ENCODE measurements at places on chromosomes 2 and 18.

DNA sequence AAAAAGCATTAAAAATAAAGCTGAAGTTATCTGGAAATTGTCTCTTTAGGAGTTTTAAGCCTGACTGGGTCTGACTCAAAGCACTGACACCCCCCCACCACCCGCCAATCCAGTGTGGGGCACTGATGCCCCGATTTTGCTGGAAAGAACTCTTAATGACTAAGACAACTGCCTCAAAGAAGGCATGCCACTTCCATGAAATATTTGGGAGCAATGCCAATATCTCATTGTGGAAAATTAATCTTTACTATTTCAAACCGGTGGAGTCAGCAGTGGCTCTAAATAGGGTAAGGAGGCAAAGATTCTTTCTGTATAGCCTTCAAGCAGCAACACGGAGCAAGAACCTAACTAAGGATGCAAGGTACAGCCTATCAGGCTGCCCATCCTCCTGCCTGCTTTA, 4.5 kb downstream of the FKBP7 start:
- no peak for DNase-seq

GRCh38 chr18:2971741-2972552, 41.0 kb downstream of the LPIN2 start:
- DNase-seq = no peak

DNA sequence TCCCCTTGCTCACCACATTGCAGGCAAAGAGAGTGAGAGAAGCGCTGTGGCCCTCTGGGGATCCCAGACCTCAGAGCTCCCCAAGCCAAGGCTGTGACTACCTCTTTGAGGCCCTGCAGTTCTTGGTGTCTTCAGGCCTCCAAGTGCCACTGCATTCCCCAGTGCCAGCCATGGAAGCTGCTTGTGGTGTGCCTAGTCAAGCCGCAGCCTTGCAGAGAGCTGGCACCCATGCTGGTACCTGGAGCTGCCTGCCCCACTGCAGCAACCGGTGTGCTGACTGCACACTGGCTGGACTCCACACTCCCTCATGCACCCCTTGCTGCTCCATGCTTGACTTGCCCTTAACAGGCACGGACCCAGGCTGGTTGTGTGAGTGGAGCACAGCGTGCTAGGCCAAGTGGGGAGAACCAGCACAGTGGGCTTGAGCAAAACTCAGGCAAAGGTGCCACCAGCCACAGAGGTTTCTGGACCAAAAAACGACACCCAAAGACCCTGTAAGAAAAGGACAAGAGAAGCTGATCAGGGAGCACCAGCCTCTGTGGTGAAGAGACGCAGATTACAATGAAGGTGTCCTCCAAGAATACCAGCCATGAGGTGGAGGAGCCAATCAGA, 113.5 kb upstream of the TMEM18 start:
- no peak for DNase-seq

- no peak for DNase-seq
Observed at GRCh38 chr18:78151234-78151633, 828.4 kb upstream of the SALL3 start.

GRCh38 chr2:138060301-138060635, 96.0 kb downstream of the HNMT start:
- DNase-seq = no peak

- DNase-seq = no peak
Observed at GRCh38 chr2:152571048-152571766, 146.1 kb downstream of the PRPF40A start.

DNA sequence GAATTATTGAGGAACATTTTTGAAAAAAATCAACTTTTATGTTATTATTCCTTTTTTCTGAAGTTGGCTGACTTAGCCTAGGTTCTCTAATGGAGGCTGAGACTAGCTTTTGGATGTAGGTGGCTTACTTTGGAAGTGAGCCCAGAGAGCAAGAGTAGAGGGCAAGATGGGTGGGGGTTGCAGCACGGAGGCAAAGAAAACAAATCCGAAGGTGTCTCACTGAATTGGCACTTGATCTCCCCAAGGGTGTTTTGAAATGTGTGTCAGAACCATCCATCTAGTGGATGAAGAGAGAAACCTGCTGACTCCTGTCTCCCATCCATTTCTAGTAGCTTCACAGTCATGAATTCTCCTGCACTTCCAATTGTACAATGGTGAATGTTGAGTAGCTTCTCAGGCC, 390.7 kb downstream of the TMEM182 start:
- no peak for DNase-seq

- DNase-seq = no peak
Observed at GRCh38 chr2:143071185-143071876, 57.9 kb upstream of the ARHGAP15 start.

DNA sequence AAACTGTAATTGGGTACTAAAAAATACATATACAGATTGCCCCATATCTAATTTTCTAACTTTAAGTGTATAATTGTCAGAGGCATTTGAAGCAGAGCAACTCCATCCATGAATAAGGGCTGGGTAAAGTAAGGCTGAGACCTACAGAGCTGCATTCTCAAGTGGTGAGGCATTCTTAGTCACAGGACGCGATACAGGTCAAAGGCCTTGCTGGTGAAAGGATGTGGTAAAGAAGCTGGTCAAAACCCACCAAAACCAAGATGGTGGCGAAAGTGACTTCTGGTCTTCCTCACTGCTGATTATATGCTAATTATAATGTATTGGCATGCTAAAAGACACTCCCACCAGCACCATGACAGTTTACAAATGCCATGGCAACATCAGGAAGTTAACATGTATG, 50.0 kb downstream of the SLC8A1 start:
- DNase-seq = no peak

DNA sequence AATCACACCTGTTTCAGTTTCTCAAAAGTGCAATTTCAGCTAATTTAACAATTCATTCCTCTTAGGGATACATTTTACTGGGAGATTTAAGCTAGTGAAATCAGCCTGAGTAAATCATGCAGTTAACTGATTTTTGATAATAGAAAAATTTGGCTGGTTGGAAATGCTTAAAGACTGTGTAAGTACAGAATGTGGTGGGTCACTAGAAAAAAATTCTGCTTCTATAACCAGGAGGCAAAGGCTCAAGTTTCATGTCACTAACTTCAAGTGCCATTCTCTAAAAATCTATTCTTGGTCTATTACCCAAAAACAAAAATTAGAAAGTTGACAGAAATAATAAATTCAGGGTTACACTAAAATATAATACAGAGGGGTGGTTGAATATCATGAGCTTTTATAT, 271.3 kb downstream of the CCDC178 start:
- DNase-seq = no peak

- DNase-seq = no peak
Observed at GRCh38 chr2:225911019-225911418, 511.5 kb downstream of the NYAP2 start.

DNA sequence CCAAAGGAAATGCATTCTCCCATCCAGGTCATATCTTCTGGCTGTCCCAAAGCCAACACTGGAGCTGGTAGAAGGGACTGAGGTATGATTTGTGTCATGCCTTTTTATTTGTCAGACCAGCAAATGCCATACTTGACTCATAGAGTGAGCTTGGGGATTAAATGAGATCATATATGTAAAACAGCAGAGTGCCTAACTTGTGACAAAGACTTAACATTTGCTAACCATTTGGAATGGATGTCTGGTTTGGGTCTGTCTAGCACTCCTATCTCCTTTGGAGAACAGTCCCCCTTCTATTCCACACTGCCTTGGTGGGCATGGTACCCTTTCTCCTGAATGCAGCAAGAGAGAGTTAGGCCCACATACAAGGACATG, 128.5 kb upstream of the LGALSL start:
- no peak for DNase-seq

DNA sequence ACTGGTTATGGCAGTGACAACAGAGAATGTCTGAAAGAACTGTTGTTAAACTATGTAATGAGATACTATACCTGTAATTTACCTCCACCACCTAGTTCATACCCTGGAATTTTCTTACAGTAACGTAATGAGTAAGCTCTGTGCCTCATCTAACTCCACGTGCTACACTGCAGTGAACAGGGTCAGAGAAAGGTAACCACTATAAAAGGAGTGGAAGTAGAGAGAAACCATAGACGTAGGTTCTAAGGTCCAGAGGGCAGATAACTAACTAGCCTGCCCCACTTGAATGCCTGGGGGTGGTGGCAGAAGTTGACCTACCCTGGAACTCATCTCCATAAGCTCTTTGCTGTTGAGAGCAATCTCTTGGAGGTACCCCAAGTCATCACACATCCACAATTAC, 32.0 kb upstream of the B4GALT6 start:
- DNase-seq = no peak

DNA sequence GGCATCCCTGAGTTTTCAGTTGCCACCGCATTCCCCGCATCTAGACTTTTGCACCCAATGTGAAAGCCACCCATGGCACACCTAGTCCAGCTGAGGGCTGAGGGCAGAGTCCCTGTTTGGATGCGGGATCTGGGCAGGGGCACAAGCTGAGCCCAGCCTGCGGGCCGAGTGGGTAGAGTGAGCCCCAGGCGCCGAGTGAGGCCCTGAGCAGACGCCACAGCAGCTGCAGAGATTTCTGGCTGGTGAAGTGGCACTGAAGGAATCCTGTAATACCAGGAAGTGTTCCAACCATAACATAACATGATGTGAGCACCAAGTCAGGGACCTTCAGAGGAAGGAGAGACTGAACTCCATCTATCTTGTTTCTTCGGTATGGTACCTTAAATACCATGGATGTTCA, 27.7 kb upstream of the FRZB start:
- no peak for DNase-seq

- DNase-seq = no peak
Observed at GRCh38 chr18:44881461-44882162, 200.9 kb downstream of the SETBP1 start.

DNA sequence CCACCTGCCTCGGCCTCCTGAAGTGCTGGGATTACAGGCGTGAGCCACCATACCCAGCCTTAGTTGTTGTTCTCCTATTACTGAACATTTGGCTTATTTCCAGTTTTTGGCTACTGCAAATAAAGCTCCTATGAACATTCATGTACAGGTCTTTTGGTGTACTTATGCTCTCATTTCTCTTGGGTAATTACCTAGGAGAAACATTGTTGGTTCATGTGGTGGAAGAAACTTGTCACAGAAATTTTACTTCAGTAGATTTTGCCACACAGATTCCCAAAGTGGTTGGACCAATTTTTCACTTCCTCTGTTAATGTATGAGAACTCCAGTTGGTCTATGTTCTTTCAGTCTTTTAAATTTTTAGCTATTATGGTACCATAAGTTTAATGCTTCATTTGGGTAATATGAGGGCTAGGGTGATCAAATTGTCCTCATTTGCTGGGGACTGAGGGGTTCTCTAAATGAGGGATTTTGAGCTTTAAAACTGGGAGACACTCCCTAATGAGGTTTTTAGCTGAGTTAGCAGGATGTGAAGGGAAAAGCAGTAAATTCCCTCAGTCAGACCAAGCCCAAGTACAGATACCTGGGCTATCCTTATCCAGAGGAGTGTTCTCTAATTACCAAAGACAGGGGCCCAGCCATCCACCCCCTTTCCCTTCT, 33.9 kb downstream of the MTA3 start:
- DNase-seq = no peak

- no peak for DNase-seq
Observed at GRCh38 chr2:6372317-6372901, 493.3 kb downstream of the CMPK2 start.

DNA sequence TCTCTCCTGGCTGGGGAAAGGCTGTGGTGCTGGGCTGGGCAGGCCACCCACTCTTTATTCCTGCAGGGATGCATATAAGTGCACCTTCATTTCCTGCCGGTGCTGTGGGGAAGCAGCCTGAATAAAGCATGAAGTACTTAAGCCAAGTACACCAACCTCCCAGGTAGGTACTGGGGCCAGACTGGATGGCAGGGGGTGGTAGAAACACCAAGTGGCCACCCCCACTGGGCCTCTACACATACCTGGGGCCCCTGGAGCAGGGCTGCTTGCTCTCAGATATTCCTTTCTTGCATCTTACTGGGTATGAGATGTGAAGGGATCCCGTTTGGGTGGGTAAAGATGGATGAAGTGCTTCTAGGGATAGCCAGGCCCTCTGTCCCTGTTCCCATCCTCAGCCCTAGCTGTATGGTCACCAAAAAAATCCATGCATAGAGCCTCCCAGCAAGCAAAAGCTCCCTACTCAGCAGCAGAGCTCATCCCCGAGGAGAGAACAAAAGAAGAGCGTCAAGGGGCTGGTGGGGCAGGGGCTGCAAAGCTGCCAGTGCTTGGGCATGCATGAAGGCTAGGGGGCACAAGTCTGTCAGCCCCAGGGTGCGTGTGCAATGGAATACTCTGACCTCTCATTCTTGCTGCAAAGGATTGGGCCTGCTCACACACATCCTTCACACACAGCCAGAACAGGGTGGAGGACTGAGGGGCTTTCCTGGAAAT, 22.0 kb downstream of the CCT7 start:
- DNase-seq = no peak

DNA sequence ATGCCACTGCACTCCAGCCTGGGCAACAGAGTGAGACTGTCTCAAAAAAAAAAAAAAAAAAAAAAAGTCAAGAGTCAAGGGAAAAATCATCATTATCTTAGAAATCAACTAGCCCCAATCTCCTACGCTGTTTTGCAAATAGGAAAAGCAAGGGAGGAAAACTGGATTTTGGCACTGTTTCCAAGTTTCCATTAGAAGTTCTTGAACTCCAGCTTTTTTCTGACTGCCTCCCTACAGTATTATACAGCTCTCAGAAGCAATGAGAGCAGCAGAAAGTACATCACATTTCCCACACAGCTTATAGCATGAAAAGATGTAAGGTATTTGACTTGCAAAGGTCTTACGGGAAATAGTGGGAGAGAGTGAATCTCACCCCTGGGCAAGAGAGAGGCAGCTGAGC, 127.8 kb downstream of the OSR1 start:
- DNase-seq = no peak

DNA sequence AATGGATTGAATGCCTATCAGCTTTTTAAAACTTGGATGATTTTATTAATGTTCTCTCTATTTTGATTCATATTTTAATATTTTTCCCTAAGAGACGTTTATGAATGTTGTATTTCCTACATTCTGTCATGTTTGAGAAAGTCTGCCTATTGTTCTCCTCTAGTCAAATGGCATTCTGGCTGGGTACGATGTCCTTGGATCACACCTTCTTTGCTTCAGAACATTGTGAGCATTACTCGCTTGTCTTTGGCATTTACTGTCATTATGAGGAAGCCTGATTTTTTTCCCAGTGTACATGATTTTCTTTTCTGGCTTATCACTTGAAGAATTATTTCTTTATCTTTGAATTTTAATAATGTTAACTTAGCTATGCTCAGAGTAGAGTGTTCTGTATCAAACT, 78.4 kb downstream of the CDC42EP3 start:
- DNase-seq = no peak

DNA sequence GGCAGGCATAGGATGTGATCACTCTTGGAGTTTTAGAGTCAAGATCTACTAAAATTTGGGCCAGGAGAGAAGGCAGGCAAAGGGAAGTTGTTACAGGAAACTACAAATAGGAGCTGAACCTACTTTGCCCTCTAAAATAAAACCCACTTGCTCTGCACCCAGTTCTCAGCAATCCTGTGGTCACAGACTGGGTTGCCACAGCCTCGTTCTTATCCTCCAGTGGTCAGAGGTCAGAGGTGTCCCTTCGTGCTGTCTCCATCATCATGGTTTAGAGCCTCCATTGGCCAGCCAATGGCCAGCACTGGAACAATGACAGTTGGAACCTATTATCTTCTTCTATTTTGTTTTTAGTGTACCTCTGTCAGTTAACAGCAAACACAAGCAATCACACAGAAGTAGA, 90.7 kb upstream of the TNP1 start:
- no peak for DNase-seq
